ENCODE measurements at places on chromosomes 3 and 15. TPM values are rescaled to one million over a fixed set of nuclear protein-coding genes. Genes with fewer than 3 reads are reported as not detected.

PAQR5 gene
- total RNA-seq: not detected

CFAP92 gene
- total RNA-seq: not detected

GOLGA6L4 gene
- 3.9 TPM for total RNA-seq

MST1R gene
- total RNA-seq: 2.4 TPM

PCSK6 gene
- total RNA-seq: 1.6 TPM

CD80 gene
- total RNA-seq: 26.5 TPM

IL17RC gene
- 0.25 TPM for total RNA-seq

ACTC1 gene
- not detected for total RNA-seq

GABRR3 gene
- total RNA-seq: not detected

SEMA3F gene
- total RNA-seq: 0.27 TPM

CACNA1D gene
- not detected for total RNA-seq

SLC28A2 gene
- not detected for total RNA-seq

SAXO2 gene
- total RNA-seq: 30.2 TPM

DNAH12 gene
- total RNA-seq: 0.39 TPM

ZPLD1 gene
- total RNA-seq: not detected

C3orf20 gene
- total RNA-seq: 0.34 TPM

GAP43 gene
- not detected for total RNA-seq

UBAP1L gene
- total RNA-seq: 19.9 TPM

ZMAT3 gene
- 19.5 TPM for total RNA-seq

FETUB gene
- not detected for total RNA-seq

PML gene
- 66.3 TPM for total RNA-seq

MCTP2 gene
- total RNA-seq: 64.8 TPM

SNTN gene
- total RNA-seq: not detected

PROK2 gene
- not detected for total RNA-seq

ZIC1 gene
- not detected for total RNA-seq

CLDN11 gene
- total RNA-seq: 0.36 TPM

ANP32A gene
- 153 TPM for total RNA-seq

NMNAT3 gene
- 2.7 TPM for total RNA-seq

FBXO40 gene
- total RNA-seq: not detected

SI gene
- not detected for total RNA-seq

ANKUB1 gene
- total RNA-seq: not detected

SLC28A1 gene
- not detected for total RNA-seq

ECE2 gene
- total RNA-seq: not detected

ALPK3 gene
- 0.24 TPM for total RNA-seq
